ENCODE measurements at places on chromosomes 2 and 18.
A peak's percentile ranks its signal among the peaks of the same experiment; 100 is the strongest.

- DNase-seq: no peak
These were observed 9.5 kb upstream of the SATB2 start for GRCh38 chr2:199467066-199467822.

DNA sequence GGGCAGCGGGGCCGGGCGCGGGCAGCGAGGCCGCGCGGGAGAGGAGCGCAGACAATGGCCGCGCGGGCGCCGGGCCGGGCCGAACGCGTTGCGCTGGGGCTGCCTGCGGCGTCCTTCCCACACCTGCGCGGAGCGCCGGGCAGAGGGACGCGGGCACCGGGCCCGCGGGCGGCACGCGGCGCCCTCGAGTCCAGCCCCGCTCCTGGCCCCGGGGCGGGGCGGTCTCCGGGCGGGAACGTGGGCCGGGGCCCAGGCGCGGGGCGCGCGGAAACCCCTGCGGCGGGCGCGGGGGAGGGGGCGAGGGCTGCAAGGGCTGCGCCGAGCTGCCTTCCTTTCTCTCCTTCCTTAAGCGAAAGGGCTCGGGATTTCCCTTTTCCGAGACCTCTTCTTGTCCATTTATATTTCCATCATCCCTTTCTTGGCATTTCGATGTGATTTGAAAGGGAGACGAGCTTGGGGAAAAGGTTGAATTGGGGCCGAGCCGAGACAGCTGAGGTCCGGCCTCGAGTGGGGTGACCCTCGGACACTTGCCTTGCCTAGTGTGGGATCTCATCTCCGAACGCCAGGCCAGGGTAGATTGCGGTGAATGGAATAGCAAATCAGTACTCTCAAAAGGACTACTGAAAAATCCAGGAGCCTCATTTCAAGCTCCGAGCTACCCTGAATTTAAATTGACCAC lies 676 bp downstream of the KLHL23 start:
- no peak for DNase-seq

- DNase-seq: no peak
These were observed 86.6 kb upstream of the RGPD5 start for GRCh38 chr2:109707281-109708147.

DNA sequence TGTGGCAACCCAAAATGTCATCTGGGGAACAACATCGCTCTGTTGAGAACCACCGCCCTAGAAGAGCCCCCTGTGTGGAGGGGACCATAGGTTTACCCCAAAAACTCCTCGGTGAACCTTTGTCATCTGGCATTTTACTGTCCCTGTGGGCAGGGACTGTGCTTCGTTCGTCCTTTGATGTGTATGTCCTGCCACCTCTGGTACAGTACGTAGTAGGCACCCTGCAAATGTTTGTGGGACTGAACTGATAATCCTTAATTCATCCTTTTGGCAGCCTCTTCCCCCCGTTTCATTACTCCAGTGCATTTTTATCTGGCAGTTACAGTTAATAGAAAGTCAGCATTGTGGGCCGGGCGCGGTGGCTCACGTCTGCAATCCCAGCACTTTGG lies 728 bp downstream of the NAPG start:
- DNase-seq: no peak

DNA sequence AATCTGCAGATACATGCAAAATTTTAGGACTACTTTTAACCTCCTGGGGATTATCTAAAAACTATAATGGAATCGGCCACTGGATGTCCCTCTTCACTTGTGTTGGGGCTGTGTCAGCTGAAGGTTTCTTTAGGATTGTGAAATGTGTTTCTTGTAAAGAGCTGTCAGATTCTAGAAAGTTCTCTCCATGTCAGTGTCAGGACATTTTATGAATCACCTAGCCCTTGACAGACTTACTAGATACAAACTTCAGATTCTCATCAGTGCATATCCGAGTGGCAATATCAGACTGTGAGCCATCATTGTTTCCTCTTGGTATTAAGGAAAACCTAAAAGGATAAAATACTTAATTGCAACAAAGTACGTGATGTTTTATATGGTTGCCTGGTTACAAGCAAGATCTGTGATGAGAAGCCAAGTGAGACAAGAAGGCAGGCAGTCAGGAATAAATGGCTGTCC lies 107.3 kb downstream of the CPS1 start:
- DNase-seq: peak; percentile 16

DNA sequence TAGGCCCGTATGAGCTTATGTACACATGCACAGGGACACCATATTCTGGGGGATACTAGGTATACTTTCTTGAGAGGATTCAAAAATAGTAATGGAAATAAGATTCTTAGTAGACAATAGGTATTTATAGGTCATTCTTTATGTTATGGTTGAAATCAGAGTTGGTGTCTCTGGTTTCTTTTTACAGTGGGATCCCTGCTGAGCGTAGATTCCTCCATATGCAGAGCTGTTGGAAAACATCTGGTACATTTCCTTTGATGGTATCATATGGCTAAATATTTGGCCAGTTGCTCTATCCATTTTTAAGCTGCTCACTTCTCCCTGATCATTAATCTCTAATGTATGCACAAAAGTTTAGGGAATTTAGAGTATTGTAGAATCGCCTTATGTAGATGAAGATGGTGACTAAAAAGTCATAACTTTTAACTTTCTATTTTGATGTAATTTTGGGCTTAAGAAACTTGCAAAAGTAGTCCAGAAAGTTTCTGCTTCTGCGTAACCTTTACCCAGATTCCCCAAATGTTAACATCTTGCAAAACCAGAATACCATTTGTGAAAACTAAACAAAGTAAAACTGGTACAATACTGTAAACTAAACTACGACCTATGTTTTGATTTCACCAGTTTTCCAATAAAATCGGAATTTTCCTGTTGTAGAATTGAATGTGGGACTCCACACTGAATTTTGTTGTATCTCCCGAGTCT lies 5.4 kb downstream of the ARHGAP28 start:
- no peak for DNase-seq

DNA sequence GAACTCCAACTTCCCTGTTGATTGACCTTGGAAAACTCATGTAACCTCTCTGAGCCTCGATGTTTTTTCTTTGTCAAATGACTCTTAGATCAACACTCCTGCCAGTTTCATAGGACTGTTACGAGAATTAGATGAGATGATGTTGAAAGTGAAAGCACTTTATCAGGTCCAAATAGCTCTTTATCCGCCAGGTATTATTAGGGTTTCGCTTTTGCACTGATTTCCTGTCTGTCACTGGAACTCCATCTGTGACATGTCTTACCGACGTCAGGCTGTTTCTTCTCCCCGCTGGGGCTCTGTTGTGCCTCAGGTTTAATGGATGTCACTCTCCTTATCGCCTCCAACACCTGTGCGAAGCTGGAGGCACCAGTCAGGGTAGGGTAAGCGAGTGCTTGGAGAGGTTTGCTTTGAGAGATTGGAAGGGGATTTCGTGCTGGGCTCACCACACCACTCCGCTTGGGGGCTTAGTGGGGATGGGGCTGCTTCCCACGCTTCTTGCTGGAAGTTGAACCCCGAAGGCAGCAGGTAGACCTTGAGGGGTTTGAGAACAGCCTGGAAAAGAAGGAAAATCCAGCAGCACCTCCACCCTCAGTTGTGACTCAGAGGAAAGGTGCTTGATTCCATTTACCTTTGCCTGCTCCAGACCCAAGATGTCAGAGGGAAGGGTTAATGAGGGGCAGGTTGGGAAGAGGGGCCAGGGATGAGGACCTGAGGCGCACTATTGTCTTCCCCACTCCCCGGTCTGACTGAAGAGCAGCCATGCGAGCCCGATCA lies 4.3 kb downstream of the GAD1 start:
- DNase-seq: no peak

DNA sequence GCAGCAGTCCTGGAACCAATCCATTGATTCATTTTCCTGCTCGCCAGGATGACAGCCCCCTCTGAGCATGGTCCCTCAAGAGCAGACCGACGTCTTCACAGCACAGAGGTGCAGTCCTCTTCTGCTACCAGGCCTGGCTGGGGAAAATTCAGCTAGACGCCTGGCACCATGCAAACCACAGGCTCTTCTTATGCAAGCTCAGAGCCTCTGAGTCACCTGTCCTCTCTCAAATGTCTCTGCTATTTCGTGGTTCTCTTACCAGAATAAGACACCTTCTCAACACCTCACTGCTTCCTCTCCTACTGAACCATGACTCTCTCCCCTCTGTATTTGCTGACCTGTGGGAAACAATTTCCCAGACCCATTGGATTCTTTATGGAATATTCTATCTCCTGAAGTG lies 79.8 kb upstream of the CYRIA start:
- no peak for DNase-seq

GRCh38 chr2:115194623-115195022 lies 752.2 kb downstream of the DPP10 start:
- no peak for DNase-seq

GRCh38 chr2:60507211-60507965 lies 46.1 kb downstream of the BCL11A start:
- DNase-seq: no peak

GRCh38 chr2:160356485-160356884 lies 137.1 kb downstream of the RBMS1 start:
- no peak for DNase-seq

GRCh38 chr2:207166349-207167098 lies 776 bp upstream of the KLF7 start:
- peak; percentile 66 for DNase-seq

- DNase-seq: no peak
These were observed 10.7 kb downstream of the DPP4 start for GRCh38 chr2:162063281-162063680.

- no peak for DNase-seq
These were observed 354.3 kb downstream of the CLIP4 start for GRCh38 chr2:29469516-29469915.

DNA sequence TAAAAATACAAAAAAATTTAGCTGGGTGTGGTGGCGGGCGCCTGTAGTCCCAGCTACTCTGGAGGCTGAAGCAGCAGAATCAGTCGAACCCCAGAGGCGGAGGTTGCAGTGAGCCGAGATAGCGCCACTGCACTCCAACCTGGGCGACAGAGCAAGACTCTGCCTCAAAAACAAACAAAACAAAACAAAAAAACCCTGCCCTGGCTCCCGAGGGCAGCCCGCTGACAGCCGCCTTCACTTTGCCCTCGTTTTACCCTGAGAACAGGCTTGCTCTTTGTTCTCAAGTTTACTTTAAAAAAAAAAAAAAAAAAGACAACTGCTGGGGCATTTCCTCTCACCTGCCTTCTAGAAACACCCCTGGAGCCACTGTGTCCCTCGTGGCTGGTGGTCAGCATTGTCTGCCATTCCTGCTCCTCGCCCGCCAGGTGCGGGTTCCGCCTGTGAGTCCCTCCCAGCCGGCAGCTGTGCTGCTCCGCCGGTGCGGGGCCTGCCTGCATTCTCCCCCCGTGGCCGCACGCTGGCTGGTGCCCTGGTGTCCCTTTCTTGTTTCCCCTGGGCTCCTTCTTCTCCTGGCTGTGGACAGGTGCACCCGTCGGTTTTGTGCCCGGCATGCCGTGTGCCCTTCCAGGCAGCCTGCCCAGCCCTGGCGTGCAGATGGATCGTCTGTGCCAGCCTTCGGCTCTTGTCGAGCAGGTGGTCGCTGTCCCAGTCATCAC lies 105.7 kb downstream of the USP40 start:
- no peak for DNase-seq

DNA sequence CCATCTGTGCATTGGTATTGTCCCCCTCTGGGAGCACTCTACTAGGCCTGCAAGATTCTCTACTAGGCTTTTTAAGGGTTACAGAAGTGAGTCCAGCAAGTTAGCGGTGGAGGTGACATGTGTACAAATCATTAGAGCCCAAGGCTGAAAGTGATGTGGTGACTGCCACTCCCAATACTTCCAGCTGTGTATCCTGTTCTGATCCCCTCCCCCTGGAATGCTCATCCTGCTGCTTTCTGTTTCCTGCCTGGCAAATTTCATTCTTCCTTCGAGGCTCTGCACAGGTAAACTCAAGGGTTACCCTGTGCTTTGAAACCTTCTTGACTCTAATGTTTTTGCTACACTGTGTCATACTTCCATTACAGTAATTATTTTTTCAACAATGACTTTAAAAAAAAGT lies 258.5 kb upstream of the REV1 start:
- DNase-seq: no peak

DNA sequence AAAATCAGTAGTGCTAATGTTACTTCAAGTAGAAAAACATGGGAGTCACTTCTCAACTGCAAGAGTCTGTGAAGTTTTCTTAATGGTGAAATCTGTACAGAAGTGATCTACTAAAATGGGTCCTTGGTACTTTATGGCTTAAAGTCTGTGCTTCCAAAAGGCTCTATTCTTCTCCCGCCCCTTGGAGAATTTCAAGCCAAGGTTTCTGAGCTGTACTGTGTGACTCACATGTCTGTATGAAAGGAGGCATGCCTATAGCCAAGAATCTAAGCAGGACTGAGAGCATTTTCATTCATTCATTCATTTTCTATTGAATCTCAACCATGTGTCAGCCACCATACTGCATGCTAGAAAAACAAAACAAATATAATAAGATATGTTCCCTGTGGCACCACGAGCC lies 19.8 kb upstream of the DDX18 start:
- DNase-seq: no peak

- DNase-seq: no peak
These were observed 695.4 kb upstream of the ID2 start for GRCh38 chr2:7986431-7986830.

DNA sequence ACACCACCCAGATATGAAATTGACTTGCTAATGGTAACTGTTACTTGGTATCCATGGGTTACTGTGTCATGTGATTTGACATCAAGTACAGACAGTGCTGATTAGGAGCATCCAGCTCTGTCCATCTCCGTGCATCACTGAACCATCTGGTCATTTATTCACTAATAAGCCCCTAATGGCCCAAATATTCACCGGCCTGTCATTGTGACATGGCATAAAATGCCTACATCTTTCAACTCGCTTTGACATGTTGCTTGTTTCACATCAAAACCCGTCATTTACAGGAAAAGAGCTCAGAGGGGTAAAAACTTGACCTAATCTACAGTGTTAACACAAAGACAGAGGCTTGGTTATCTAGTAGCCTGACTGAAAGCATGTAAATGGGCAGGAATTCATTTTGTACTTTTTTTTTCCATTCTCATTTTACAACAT lies 308.9 kb upstream of the ATP5MC3 start:
- no peak for DNase-seq

GRCh38 chr2:222319586-222320435 lies 21.0 kb upstream of the PAX3 start:
- DNase-seq: no peak

DNA sequence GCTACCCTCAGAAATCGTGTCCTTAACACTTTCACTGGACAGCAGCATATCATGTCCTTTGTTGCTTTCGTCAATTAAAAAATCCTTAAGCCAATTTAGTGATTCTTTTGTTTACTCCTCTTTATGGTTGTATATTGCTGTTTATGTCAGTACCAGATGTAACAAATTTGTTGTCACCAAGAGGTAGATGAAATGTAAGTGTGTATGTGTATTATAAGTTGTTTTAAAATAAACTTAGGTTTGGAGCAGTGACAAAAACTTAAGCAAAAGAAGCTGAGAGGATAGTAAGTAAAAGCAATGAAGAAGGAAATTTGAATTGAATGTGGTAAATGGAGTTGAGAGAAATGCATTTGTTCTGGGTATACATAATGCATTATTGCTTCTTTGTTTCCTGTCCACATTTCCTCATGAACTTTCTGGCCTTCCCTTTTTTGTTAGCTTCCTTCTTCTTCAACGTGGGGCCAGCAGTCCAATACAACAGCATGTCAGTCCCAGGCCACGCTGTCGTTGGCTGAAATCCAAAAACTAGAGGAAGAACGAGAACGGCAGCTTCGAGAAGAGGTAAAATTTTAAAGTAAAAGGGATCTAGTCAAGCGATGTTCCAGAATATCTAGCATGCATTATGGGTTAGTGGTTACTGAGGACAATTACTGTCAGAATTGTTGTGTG lies 30.5 kb upstream of the SNORC start:
- no peak for DNase-seq

GRCh38 chr2:22902180-22902550 lies 482.8 kb upstream of the KLHL29 start:
- DNase-seq: no peak

Data from stromal cell of bone marrow (primary cell).